Right ventricle myocardium inferior (tissue), 1 donor: ENCODE measurements at places on chromosomes 5 and 9. TPM values are rescaled to one million over a fixed set of nuclear protein-coding genes. Genes with fewer than 3 reads are reported as not detected.

Gene EXD3
- 6.8 TPM for total RNA-seq

Gene FAM81B
- 6.4 TPM for total RNA-seq

Gene PCDHB12
- 1.3 TPM for total RNA-seq

Gene GPR150
- not detected for total RNA-seq

Gene PCDHGA11
- total RNA-seq, result 4.5 TPM
